PC-3 (cell line): ENCODE measurements at places on chromosomes 1 and 21. TPM values are rescaled to one million over a fixed set of nuclear protein-coding genes. Genes with fewer than 3 reads are reported as not detected.

UBE2U gene
- not detected in 2 replicates for total RNA-seq

LCE1A gene
- not detected in 2 replicates for total RNA-seq

TDRD10 gene
- not detected in 2 replicates for total RNA-seq

PLA2G4A gene
- total RNA-seq, result 1.3 and 2.3 TPM in 2 replicates

C8B gene
- total RNA-seq, result not detected in 2 replicates

SYT6 gene
- total RNA-seq, result not detected in 2 replicates

AMY1C gene
- total RNA-seq, result not detected in 2 replicates

TFF2 gene
- total RNA-seq, result 21.1 and 22.9 TPM in 2 replicates

COL8A2 gene
- 0.26 and 0.58 TPM in 2 replicates for total RNA-seq

FHL3 gene
- total RNA-seq, result 3.6 and 6.3 TPM in 2 replicates

GPR157 gene
- 7.3 and 7.9 TPM in 2 replicates for total RNA-seq

SPRR3 gene
- total RNA-seq, result 0.51 TPM in 1 of 2 replicates, not detected in the other

HMCN1 gene
- total RNA-seq, result 0.66 and 3.3 TPM in 2 replicates

ANKRD13C gene
- total RNA-seq, result 38.0 and 41.5 TPM in 2 replicates

DNA sequence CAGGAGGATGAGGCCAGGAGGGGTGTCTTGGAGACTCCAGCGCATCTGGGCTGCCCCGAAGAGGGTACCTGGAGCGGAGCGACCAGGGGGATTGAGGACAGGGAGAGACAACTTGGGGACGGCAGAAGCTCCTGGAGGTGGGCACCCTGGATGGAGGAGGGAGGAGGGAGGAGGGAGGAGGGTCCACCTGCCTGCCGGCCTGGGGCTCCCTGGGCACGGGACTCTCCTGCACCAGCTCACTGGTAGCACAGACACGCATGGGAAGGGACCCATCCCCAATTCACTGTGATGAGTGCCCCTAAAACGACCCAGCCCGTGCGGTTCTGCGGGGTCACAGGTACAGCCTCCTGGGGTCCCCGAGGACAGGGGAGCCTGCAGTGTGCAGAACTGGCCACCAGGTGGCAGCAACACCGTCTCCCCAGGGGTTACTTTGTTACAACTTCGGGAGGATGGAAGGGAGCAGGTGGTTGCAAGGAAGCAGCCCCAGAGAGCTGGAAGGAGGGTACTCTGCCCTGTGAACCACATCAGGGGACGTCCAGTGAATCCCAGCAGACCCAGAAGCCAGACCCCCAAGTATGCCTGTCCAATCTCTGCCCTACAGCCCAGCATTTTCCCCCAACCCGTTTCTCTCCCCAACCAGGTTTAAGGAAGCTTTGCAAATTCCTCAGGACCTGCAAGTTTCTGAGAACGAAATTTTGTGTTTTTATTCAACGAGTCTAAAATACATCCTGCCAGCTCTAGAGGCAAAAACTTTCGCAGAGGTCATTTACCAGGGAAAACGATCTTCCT is 482.4 kb downstream of the NPHP4 start:
- H3K4me3 ChIP-seq, result no peak overlapping the region
- H3K27ac ChIP-seq, result no peak overlapping the region

GRCh38 chr1:227102056-227102455 is 162.0 kb downstream of the COQ8A start:
- no peaks in the 10 kb centered on the region for H3K27me3 ChIP-seq
- H3K36me3 ChIP-seq, result peaks cover 3% of the 10 kb centered on the region; the same call in 1 of the 2 replicates
- no peaks in the 10 kb centered on the region; the same call in 1 of the 2 replicates for H3K4me1 ChIP-seq
- no peak for DNase-seq

DNA sequence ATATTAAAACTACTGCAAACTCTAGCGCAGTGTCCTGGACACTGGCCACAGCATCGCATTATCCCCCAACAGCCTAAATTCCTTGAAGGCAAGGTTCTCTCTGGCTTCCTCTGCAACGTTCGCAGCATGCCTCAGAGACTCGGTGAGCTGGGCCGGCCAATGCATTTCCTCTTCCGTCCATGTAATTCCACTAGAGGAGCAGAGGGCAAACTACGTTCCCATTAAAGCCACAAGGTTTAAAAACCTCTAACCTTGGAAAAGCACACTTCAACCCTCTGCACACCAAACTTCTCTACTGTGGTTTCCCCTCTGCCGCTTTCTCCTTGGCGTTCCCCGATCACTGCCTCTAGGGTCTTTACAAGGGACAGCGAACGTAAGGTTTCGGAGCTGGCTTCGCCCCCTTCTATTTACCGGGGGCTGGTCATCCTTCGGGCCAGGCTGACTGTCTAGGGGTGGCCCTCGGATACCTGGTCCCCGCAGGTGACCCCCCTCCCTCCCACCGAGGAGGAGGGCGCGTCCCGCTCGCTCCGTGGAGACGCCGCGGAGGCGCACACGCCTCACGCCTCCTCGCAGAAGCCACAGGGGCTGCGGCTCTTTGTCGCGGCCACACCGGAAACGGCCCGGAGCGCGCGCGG is 456 bp upstream of the SMYD2 start:
- peak overlapping the region; percentile 82 for H3K4me3 ChIP-seq
- no peaks in the 10 kb centered on the region for H3K27me3 ChIP-seq
- H3K36me3 ChIP-seq, result no peaks in the 10 kb centered on the region
- peaks cover 44% of the 10 kb centered on the region for H3K4me1 ChIP-seq
- peak; percentile 59 for DNase-seq

- H3K4me3 ChIP-seq, result no peak overlapping the region
- no peak for DNase-seq
- H3K36me3 ChIP-seq, result no peaks in the 10 kb centered on the region
- no peak overlapping the region for H3K27ac ChIP-seq
These were observed 113.8 kb downstream of the SYF2 start for GRCh38 chr1:25118546-25118945.

- H3K4me1 ChIP-seq, result no peaks in the 10 kb centered on the region
- H3K27ac ChIP-seq, result no peak overlapping the region
- H3K4me3 ChIP-seq, result no peak overlapping the region
- DNase-seq, result peak; percentile 95
These were observed 83.3 kb downstream of the CDC42BPA start for GRCh38 chr1:227234998-227235405.

GRCh38 chr1:214303141-214303930 is 22.4 kb downstream of the SMYD2 start:
- DNase-seq, result no peak
- no peaks in the 10 kb centered on the region for H3K36me3 ChIP-seq
- H3K4me3 ChIP-seq, result no peak overlapping the region

DNA sequence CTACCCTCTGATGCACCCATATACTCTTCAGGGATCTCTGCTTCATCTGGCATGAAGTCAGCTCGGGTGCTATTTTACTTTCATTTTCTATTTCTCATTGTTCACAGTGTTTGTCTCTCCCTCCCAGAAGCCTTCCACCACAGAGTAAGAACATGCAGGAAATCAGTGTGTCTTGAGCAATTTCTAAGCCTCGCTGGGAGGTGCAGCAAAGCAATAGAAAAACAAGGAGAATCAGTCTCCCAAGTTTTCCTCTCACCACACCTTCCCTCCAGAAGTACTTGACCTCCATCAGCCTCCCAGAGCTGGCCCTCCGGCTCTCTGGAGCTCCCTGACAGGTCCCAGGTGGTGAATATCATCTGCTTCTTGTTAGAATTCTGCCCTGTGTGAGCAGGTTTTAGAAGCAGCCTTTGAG is 594.7 kb upstream of the CAMK1G start:
- peak overlapping the region; percentile 8; the same call in 1 of the 2 replicates for H3K27ac ChIP-seq
- peaks cover 33% of the 10 kb centered on the region for H3K4me1 ChIP-seq
- peak; percentile 62 for DNase-seq
- no peaks in the 10 kb centered on the region for H3K27me3 ChIP-seq
- peak overlapping the region; percentile 61 for H3K4me3 ChIP-seq

GRCh38 chr21:14088391-14088790 is 122.4 kb downstream of the LIPI start:
- no peaks in the 10 kb centered on the region for H3K27me3 ChIP-seq
- no peak overlapping the region for H3K27ac ChIP-seq
- H3K4me1 ChIP-seq, result no peaks in the 10 kb centered on the region
- no peak for DNase-seq
- H3K36me3 ChIP-seq, result no peaks in the 10 kb centered on the region

DNA sequence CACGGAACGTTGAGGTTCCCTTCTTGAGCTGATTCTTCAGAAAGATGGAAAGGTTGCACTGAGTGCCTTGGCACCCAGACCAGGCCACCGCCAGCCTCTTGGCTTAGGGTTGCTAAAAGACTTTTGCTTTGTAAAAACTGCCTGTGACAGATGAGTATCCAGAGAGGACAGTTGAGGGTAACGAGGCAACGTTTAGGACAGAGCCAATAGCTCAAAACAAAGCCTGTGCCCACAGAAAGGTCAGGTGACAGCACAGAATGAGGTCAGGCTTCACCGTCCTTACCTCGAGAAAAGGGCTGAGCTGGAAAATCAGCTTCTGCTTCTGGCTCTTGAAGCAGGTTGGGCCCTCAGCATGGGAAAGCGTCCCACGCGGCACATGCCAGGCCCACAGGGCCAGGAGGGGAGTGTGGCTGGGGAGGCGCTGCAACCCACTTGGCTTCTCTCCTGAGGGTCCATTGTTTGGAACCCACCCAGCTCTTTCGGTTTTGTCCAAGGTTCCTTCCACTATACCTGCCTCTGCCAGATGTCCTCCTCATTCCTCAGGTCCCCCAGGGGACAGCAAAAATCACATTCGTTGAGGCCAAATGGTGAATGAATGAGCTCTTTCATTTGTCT is 55.5 kb downstream of the SCCPDH start:
- no peaks in the 10 kb centered on the region for H3K4me1 ChIP-seq
- H3K36me3 ChIP-seq, result 0 out of 2 replicates have a peak, but pooled peaks cover 10% of the 10 kb centered on the region
- no peaks in the 10 kb centered on the region for H3K27me3 ChIP-seq
- H3K4me3 ChIP-seq, result no peak overlapping the region

DNA sequence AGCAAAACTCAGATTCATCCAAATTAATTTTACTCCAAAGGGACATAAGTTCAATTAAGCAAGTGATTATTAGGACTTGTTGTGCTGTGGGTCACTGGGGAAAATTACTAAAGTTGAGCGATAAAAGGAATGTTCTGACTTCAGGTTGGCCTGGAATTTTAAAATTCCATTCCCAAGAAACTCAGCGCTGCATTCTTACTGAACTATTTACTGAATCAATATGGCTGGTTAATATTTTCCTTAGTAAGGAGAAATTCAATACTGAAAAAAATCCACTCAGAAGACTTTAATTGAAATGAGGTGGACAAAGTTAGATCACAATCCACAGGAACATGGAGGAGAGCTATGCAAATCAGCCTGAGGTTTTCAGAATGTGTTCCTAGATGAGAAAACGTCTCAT is 578.9 kb upstream of the NR5A2 start:
- DNase-seq, result no peak
- H3K4me1 ChIP-seq, result no peaks in the 10 kb centered on the region
- no peaks in the 10 kb centered on the region for H3K27me3 ChIP-seq
- H3K36me3 ChIP-seq, result no peaks in the 10 kb centered on the region
- H3K4me3 ChIP-seq, result no peak overlapping the region
- no peak overlapping the region for H3K27ac ChIP-seq

GRCh38 chr1:231443363-231443762 is 21.3 kb upstream of the EGLN1 start:
- H3K27ac ChIP-seq, result no peak overlapping the region
- H3K27me3 ChIP-seq, result no peaks in the 10 kb centered on the region
- DNase-seq, result no peak
- no peak overlapping the region for H3K4me3 ChIP-seq
- no peaks in the 10 kb centered on the region for H3K4me1 ChIP-seq

GRCh38 chr1:220451532-220451931 is 76.4 kb upstream of the MARK1 start:
- peaks cover 59% of the 10 kb centered on the region for H3K27me3 ChIP-seq
- H3K4me1 ChIP-seq, result no peaks in the 10 kb centered on the region
- no peak overlapping the region for H3K4me3 ChIP-seq
- DNase-seq, result no peak
- H3K36me3 ChIP-seq, result no peaks in the 10 kb centered on the region
- H3K27ac ChIP-seq, result no peak overlapping the region

- H3K4me3 ChIP-seq, result no peak overlapping the region
- H3K4me1 ChIP-seq, result 0 out of 2 replicates have a peak, but pooled peaks cover 7% of the 10 kb centered on the region
- no peak for DNase-seq
- H3K27ac ChIP-seq, result no peak overlapping the region
These were observed 22.0 kb downstream of the COA6 start for GRCh38 chr1:234395297-234395696.

GRCh38 chr1:46284058-46284457 is 19.4 kb downstream of the LRRC41 start:
- H3K36me3 ChIP-seq, result peaks cover 42% of the 10 kb centered on the region
- no peak for DNase-seq
- H3K27me3 ChIP-seq, result no peaks in the 10 kb centered on the region

DNA sequence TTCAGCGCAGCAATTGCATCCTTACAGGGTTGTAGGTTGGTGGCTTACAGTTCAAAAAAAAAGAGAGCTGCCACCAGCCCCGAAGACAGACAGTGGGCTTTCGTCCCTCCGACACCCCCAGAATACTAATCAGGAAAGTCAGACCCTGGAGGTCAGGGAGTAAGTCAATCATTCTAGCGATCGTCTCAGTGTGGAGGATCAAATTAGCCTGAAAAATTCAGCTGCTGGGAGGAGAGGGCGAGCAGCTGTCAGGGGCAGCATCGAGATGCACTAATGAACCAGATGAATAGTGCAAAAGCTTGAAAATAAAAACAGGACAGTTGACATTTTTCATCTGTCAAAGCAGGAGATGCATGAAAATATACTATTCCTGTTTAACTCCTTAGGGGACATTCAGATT is 138.4 kb downstream of the NEK7 start:
- no peak overlapping the region for H3K4me3 ChIP-seq
- H3K27ac ChIP-seq, result no peak overlapping the region
- H3K27me3 ChIP-seq, result no peaks in the 10 kb centered on the region
- H3K4me1 ChIP-seq, result no peaks in the 10 kb centered on the region
